ENCODE measurements at places on chromosomes 7 and 10.
A peak's percentile ranks its signal among the peaks of the same experiment; 100 is the strongest.

DNA sequence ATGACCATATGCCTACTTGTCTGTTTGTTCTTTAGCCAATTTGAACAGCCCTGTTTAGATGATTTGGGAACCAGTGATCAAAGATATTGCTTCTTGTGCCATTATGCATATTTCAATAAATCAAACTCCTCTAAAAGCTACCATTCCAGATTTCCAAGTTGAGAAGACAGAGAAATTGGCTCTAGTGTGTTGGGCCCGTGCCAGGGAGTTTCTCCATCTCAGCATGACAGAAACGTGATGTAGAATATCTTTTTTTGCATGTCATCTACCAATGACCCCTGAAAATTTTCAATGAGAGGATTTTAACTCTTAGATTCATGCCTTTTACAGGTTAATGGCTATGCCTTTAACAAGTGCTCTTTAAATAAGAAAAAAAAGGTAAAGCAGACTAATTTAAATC, 50.7 kb upstream of the CABCOCO1 start:
- no peak for DNase-seq

DNA sequence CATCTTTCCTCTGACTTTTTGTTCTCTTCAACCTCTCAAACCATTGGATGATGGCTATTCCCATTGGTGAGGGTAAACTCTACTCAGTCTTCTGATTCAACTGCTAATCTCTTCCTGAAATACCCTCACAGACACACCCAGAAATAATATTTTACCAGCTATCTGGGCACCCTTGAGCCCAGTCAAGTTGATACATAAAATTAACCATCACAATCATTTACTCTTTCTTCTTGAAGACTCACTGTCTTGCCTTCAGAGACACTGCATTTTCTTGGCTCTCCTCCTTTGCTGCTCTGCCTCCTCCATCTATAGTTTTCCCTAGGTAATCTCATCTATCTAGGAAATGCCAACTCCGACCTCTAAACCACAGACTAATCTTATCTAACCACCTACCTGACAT, 12.6 kb upstream of the PRRT4 start:
- no peak for DNase-seq

GRCh38 chr10:26627324-26627723, 70.2 kb upstream of the PDSS1 start:
- no peak for DNase-seq

- DNase-seq, result no peak
These were observed 256.2 kb downstream of the PAXIP1 start for GRCh38 chr7:154746571-154747360.

GRCh38 chr10:14536241-14537213, 205.8 kb upstream of the FRMD4A start:
- DNase-seq, result peak; percentile 67

GRCh38 chr10:123301077-123301857, 147.1 kb downstream of the BUB3 start:
- DNase-seq, result peak; percentile 5

DNA sequence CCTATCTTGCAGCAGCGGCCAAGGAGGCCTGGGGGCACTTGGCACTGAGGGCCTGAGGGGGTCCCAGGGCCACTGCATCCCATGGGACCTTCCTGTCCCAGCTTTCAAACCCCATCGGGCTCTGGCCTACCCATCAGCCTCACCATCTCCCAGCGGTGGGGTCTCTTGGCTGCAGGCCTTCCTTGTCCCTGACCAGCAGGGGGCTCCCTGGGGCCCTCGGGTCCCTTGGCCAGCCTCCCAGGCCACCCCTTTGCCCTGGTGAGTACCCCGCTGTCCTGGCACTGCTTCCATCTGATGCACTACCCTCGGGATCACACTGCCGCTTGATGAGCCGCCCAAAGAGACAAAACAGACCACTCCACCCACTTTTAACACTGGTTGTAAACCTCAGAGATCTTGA, 43.5 kb downstream of the YKT6 start:
- DNase-seq, result no peak

DNA sequence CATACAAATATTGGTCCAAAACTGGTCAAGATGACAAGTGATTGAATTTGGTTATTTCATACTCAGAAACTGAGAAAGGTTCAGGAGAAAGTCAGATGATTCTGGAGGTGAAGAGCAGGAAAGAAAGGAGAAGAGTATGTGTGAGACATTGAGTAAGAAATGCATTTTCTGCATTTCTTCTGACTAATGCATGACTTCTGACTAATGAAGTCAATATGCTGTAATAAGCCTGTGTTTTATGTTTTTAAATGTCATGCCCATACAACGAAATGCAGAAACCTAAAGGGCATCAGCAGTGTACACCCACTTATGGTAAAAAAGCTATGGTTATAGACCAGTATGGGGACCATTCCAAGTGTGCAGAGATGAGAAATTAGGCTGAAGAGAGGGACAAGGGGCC, 1227.8 kb upstream of the SORCS1 start:
- DNase-seq, result peak; percentile 28

DNA sequence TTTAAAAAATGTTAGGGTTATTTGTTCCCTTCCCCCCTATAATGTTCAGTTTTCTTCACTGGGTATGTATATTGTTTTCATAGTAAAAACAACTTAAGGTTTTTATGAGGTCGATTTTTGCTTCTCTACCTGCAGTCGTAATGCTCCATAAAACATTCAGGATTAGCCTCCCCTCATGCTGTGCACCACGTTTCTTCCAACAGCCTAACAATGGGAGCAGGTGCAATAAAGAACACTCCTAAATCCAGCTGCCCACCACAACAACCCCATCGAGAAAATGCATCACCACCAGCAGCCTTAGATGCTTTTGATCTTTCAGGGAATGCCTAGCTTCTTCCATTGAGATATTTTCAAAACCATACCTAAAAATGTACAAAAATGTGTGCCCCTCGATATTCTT, 111.1 kb downstream of the ADAM12 start:
- DNase-seq, result no peak

- DNase-seq, result no peak
These were observed 51.7 kb downstream of the PRKCQ start for GRCh38 chr10:6528198-6528950.

DNA sequence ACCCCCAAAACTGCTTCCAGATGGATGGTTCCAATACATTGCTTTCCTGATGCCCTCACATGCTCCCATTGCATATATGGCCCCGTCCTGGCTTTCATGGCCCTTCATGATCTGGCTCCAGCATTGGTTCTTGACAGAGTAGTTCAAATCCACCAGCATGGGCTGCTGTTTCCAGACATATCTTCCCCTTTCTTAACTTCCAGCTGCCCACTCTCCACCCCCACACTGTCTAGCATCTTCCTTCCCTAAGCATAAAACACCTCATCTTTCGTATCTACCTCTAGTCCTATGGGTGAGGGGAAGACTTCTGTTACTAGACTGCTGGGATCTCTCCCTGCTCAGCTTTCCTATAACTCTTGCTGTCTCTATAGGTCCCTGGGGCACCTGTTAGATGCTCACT, 13.2 kb upstream of the GOLGA7B start:
- no peak for DNase-seq

GRCh38 chr7:105017657-105018365, 3.8 kb downstream of the KMT2E start:
- DNase-seq, result no peak
